Stimulated activated CD8-positive, alpha-beta memory T cell treated with anti-CD3 and anti-CD28 coated beads, Interleukin-15, amount 100 ng/mL, for 48 hours (primary cell): ENCODE measurements at places on chromosomes 12 and 14.

- DNase-seq, result no peak
Measured at GRCh38 chr12:112126000-112126438, 659 bp downstream of the TRAFD1 start.

- no peak for DNase-seq
Measured at GRCh38 chr14:61125041-61125866, 144.2 kb downstream of the SLC38A6 start.

DNA sequence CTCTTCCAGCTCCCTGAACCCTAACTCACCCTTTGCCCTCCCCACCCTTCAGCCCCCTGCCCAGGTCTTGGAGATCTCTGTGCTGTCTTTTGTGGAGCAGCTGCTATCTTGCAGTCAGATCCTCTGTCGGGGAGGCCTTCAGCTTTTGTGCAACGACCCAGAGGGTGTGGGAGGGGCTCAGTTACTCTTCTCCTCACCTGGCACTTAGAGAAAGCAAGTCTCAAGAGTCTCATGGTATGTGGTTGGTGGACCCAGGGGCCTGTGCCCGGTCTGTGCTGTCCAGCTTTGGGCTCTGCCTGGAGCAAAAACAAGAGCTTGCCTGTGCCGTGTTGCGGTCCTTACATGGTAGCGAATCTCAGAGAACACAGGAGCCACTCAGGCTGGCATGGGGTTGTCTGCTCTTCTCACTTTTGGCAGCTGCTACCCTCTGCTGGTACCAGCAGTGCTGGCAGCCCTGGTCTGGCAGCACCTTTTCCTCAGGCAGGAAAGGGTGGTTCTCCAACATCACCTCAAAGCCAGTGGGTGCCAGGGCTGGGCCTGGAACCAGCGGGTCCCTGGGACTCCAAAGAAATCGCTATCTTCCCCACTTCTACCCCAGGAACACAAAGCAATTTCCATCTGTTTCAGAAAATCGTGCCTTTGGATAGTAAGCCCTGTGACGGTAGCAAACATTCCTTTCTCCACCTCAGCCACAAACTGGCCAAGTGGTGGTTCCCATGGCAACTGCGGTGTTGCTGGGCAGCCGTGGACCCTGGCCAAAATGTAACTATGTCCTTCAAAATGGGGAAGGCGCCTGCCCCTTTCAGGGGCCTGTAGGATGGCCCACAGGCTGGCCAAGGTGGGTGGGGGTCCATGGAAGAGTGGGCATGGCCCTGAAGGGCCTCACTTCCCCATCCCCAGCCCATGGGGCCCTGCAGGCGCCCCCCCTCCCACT, 90.0 kb downstream of the RIN3 start:
- no peak for DNase-seq

DNA sequence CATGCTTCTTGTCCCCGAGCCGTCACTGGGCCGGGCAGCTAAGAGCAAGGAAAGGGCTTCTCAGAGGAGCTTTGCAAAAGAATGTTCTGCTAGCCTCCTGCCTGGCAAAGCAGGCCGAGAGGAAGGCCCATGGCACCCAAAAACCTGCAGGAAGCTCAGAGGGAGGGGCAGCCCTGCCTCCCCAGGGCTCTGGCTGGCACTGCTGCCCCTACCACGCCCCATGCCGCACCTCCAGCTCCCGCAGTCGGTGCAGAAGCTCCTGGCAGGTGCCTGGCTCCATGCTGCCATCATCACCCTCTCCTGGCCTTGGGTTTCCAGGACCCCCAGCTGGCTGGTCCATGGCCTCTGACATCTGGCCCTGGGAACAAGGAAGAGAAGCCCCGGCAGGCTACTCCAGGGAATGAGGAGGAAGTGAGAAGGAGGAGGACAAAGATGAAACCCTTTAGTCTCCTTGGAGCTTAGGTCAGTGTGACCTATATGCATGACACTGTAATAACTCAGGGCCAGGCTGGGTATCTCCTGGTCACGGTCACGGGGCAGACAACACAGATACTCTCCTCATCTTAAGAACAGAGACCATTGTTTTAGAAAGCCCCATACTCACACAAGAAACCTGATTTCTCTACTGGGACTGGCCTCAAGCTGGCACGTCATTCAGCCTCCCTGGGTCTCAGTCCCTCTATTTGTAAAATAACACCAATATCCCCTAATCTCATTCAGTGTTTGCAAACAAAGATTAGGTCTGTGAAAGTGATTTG, 24.3 kb downstream of the NCKAP5L start:
- no peak for DNase-seq

DNA sequence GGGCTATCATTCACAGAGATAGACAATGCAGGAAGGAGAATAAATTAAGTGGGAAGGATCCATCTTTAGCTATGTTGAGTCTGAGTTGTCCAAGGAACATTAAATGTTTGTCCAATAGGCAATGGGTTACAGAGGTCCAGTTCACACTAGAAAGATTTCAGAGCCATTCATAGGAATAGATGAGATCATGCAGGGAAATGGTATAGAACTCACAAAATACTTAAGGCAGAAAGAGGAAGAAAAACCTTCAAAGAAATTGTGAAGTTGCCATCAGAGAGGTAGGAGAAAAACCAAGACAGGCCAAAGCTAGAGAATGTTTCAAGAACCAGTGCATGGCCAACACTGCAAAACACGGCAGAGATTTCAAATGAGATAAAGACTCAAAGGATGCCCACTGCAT, 94.1 kb downstream of the PHLDA1 start:
- no peak for DNase-seq

- DNase-seq, result no peak
Measured at GRCh38 chr14:36430169-36430568, 89.9 kb downstream of the NKX2-1 start.

- DNase-seq, result no peak
Measured at GRCh38 chr12:27868139-27868538, 88.1 kb upstream of the MANSC4 start.

- no peak for DNase-seq
Measured at GRCh38 chr14:71489742-71490141, 442.5 kb upstream of the RGS6 start.

GRCh38 chr12:2550561-2551411, 244.0 kb upstream of the FKBP4 start:
- DNase-seq, result no peak

- DNase-seq, result no peak
Measured at GRCh38 chr14:98957211-98958047, 314.6 kb downstream of the BCL11B start.

DNA sequence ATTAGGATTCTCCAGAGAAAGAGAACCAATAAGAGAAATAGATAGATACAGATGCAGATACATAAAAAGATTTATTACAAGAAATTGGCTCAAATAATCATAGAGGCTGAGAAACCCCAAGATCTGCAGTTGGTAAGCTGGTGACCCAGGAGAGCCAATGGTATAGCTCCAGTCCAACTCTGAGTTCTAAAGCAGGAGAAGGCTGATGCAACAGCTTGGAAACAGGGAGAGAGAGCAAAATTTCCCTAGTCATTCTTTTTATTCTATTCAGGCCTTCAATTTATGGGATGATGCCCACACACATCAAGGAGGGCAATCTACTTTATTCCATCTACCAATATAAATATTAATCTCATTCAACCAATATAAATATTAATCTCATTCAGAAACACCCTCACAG, 218.2 kb downstream of the PRKD1 start:
- DNase-seq, result no peak

DNA sequence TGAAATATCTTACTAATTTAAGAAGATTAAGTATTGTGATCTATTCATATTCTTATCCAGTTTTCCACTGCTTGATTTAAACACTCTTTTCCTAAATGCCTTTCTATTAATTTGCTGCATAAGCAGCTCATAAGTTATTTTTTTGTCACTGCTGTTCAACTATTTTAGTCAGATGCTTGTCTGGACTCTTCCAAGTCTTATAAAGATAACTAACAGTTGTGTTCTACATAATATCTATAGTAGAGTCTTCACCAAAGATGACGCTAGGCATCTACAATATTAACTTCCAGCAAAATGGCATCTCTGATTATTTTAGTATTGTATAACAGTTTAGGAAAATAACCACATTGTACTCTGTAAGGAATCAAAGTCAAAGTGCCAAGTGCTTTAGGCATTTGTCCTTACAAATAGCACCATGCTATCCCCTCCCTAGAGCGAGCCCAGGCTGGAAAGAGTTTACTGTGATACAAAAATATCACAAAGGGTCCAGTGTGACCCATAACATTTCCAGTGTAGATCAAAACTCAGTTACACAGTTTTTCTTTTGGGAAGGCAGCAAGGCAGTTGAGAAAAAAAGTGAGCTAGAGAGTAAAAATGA, 98.2 kb downstream of the DENND5B start:
- DNase-seq, result no peak

DNA sequence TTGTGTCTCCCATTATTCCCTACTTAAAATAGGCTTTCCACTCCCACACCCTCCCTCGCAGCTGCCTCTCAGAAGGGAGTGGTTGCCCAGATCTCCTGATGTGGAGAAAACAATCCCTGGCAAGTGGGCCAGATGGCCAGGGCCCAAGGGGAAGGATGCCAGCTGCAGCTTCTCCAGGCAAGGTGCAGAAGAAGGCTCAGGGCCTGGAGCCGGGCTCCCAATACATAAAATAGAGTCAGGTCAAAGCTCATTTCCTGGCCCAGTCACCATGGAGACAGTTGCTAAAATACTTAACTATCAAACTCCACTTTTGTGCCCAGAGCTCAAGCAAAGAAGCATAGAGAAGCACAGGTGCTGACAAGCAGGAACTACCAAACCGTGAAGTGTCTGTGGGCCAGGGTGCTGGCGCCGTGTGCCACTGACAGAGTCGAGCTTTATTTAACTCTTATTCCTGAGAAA, 45.7 kb upstream of the ITPR2 start:
- DNase-seq, result no peak

- no peak for DNase-seq
Measured at GRCh38 chr14:65387628-65388027, 24.9 kb upstream of the FUT8 start.

GRCh38 chr12:93812626-93813025, 135.5 kb downstream of the CRADD start:
- no peak for DNase-seq

DNA sequence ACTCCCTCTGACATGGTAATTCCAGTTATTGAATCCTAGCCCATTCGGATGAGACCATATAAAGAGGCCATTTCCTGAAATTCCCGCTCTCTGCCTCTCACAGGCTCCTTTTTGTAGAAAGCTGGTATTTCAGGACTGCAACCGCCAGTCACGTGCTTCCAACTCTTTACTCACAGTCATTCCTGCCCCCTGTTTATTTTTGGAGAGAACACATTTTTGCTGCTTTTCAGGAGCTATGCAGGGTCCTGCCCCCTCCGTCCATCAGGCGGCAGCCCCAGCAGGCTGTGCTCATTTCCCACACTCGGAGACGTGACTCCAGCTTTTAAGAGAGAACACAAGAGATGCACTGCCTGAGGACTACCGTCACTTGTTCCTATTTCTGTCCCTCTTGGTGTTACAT, 26.8 kb downstream of the IFT43 start:
- no peak for DNase-seq

DNA sequence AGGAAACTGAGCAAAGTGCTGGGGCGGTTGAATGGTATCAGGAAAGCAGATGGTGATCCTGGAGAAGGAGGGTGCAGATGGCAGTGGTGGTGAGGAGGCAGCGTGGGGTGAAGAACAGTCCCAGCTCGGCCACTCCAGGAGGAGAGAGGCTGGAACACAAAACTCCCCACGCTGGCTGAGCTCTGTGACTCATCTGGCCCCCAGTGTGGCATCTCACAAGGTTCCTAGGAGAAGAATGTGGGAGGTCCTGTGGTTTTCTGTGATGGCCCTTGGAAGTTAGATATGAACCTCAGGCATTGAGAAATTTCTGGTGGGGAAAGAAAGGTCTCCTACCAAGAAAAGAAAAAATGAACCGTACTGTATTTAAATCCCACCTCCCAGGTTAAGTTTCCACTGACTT, 8.0 kb upstream of the NRXN3 start:
- DNase-seq, result no peak

- DNase-seq, result no peak
Measured at GRCh38 chr12:48119834-48120195, 651 bp downstream of the PFKM start.

DNA sequence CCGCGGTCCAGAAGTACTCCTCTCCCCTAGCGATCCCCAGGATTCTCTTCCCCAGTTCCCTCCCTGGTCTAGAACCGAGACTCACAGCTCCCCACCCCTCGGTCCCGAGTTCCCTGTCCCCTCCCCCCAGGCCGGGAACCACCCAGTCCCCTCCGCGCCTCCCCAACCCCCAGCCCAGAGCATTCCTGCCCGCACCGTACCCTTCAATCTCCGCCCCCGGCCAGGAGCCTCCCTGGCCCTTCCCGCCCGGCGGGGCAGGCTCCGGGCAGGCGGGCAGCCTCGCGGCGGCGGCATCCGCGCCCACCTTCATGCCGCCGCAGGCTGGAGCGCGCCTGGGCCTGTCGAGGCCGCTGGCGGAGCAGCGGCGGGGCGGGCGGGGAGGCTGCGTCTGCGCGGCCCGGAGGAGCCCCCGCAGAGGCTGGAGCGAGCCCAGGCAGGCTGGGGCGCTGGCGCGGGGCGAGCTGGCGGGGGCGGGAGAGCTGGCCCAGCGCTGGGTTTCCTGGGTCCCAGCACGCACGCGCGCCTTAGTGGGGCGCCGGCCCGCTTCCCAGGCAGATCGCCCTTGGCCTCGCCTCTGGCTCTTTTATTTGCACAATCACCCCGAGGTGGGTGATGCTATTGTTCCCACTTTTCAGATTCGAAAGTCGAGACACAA, 22.2 kb upstream of the GPR132 start:
- no peak for DNase-seq

- DNase-seq, result no peak
Measured at GRCh38 chr14:63928744-63929174, 76.0 kb downstream of the SYNE2 start.
